ENCODE measurements at places on chromosomes 1 and 21. TPM values are rescaled to one million over a fixed set of nuclear protein-coding genes. Genes with fewer than 3 reads are reported as not detected.

DNA sequence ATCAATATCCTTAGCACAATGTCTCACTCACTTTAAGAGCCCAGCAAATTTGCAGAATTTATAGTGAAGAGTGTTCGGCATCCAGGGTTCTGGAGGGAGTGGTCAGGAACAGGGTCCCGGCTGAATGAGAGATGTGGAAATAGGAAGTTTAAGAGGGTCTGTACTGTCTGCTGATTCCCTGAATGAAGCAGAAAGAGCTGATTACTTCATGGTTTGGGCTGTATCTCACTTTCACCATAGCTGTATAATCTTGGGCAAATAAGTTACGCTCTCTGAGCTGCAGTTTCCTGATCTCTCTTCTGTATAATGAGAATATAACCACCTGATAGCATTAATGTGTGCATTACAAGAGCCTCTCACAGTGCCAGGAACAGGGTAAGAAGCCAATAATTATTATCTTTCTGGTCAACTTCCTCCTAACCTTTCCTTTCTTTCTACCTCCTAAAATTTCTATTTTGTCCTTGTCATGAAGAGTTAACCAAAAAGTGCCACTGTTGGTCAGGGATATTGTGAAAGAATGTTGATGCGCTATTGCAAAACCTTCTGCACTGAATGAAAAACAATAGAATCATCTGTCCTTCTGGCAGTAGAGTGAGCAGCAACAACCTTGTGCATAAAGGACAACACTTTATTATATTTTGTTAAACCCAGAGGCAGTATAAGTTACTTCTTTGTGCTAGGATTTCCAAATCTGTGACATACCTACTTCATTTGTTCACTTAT lies 14.7 kb upstream of the PTGFR start:
- no peaks in the 10 kb centered on the region for H3K27me3 ChIP-seq
- H3K4me3 ChIP-seq: no peak overlapping the region
- H3K36me3 ChIP-seq: no peaks in the 10 kb centered on the region

TFF3 gene
- total RNA-seq: 0.74 TPM

OR6N1 gene
- not detected for total RNA-seq

TFF2 gene
- not detected for total RNA-seq

DNA sequence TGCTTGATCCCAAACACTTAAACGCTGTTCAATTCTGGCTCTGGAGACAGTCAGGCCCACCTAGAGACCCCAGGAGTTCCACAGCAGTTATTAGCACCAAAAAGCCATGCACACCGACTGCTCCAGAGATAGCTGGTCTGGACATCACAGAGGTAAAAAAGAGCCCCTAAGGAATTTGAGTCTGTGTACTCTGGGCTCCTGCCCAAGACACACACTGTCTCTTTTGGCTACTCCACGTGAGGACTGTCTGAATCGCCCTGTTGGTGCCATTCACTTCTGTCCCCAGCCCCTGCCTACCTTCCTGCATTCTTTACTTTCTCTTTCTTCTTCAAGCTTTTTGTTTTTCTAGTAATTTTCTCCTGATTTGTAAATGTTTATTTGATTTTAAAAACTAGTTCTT lies 197.4 kb downstream of the ADGRL2 start:
- H3K36me3 ChIP-seq: no peaks in the 10 kb centered on the region
- no peaks in the 10 kb centered on the region for H3K4me1 ChIP-seq
- no peak for DNase-seq
- H3K27ac ChIP-seq: no peak overlapping the region
- no peak overlapping the region for H3K4me3 ChIP-seq

DNA sequence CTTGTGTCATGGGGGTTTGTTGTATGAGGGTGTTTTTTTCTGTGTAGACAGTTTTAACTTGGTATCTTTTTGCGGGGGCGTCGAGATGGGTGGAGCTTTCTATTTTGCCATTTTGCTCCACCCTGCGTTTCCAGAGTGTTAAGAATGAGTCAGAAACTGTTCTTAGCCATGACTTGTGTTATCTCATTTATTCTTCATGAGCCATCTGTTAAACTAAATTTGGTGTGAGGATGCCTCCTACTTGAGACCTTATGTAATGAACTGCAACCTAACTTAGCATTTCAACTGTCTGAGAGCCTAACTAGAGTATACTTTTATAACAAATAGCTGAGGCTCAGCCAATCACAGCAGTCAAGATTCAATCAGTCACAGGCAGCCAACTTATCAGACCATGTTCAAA lies 1873.5 kb downstream of the NCAM2 start:
- no peak overlapping the region for H3K4me3 ChIP-seq
- no peaks in the 10 kb centered on the region for H3K27me3 ChIP-seq
- DNase-seq: no peak

S100A14 gene
- total RNA-seq: 0.54 TPM

GRCh38 chr1:7299329-7299799 lies 471.7 kb upstream of the VAMP3 start:
- peaks cover 2% of the 10 kb centered on the region for H3K27me3 ChIP-seq
- no peaks in the 10 kb centered on the region for H3K4me1 ChIP-seq
- H3K36me3 ChIP-seq: no peaks in the 10 kb centered on the region

DNA sequence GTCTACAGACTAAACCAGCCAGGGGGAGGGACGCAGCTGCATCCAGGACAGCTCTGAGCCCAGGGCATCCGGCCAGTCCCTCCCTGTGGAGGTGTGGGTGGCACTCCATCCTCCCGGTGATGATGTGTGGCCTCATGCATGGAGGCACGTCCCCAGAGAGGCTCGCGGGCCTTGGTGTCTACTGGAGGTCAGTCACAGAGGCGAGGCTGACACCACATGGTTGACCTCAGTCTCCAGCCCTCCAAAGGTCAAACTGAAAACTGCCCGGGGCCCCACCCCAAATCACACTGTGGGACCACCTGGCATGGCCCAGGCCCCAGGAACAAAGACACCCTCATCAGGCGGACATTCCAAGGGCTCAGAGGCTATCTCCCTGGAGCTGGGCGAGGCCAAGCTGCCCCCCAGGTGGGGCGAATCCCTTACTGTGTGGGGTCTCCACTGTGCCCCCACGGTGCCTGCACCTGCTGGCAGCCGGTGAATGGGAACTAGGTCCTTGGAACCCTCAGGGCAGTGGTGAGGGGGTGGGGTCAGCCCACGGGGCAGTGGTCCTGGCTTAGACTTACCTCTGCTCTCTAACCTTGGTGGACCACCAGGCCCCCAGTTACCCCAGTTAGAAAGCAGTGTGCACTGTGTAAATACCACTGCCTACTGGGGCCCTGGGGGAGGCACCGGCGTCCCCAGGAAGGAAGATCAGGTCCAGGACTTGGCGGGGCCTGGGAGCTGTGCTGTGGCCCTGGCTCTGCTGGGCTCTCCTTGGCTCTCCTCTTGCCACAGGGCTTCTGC lies 49.1 kb downstream of the TRPM2 start:
- DNase-seq: no peak
- H3K36me3 ChIP-seq: no peaks in the 10 kb centered on the region
- H3K27me3 ChIP-seq: no peaks in the 10 kb centered on the region
- H3K4me1 ChIP-seq: no peaks in the 10 kb centered on the region
- H3K4me3 ChIP-seq: no peak overlapping the region

- H3K4me1 ChIP-seq: no peaks in the 10 kb centered on the region
- H3K36me3 ChIP-seq: no peaks in the 10 kb centered on the region
- no peak for DNase-seq
- no peaks in the 10 kb centered on the region for H3K27me3 ChIP-seq
These were observed 1293.4 kb upstream of the NCAM2 start for GRCh38 chr21:19704832-19705231.

- H3K27me3 ChIP-seq: no peaks in the 10 kb centered on the region
- no peak overlapping the region for H3K27ac ChIP-seq
- no peaks in the 10 kb centered on the region for H3K36me3 ChIP-seq
- DNase-seq: no peak
These were observed 119.0 kb upstream of the NFIA start for GRCh38 chr1:60963167-60963940.

- H3K4me3 ChIP-seq: no peak overlapping the region
- H3K36me3 ChIP-seq: peaks cover 5% of the 10 kb centered on the region
- no peak overlapping the region for H3K27ac ChIP-seq
- no peak for DNase-seq
- H3K4me1 ChIP-seq: peaks cover 20% of the 10 kb centered on the region
These were observed 8.9 kb downstream of the SKI start for GRCh38 chr1:2236695-2237677.

- no peak overlapping the region for H3K27ac ChIP-seq
- no peak for DNase-seq
- peaks cover 3% of the 10 kb centered on the region for H3K4me1 ChIP-seq
- H3K4me3 ChIP-seq: no peak overlapping the region
- H3K27me3 ChIP-seq: peaks cover 3% of the 10 kb centered on the region
These were observed 95.0 kb downstream of the VWA5B1 start for GRCh38 chr1:20385630-20386029.

GRCh38 chr1:223827193-223827663 lies 18.5 kb downstream of the TP53BP2 start:
- no peak overlapping the region for H3K4me3 ChIP-seq
- H3K36me3 ChIP-seq: no peaks in the 10 kb centered on the region
- no peak for DNase-seq
- no peak overlapping the region for H3K27ac ChIP-seq
- H3K4me1 ChIP-seq: no peaks in the 10 kb centered on the region

DISP3 gene
- total RNA-seq: 0.18 TPM

DNA sequence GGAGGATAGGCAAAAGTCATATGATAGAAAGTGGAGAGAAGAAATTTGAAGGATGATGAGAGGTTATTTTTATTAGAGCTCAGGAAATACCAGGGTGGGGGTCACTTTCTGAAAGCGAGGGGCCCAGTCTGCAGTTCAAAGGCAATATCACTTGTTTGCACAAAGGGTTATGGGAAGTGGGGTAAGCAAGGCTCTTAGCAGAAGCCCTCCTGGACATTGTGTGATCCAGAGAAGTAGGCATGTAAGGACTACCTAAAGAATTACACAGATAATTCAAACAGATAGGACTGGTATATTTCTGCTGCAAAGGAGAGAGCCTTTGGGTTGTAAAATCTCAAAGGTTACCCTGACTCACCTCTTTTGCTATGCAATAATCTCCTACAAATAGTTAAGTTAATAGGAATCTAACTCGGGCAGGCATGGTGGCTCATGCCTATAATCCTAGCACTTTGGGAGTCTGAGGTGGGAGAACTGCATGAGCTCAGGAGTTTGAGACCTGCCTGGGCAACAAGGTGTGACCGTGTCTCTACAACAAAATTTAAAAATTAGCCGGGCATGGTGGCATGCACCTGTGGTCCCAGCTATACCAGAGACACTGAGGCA lies 25.2 kb upstream of the PRRC2C start:
- H3K27me3 ChIP-seq: 0 out of 2 replicates have a peak, but pooled peaks cover 3% of the 10 kb centered on the region
- no peaks in the 10 kb centered on the region for H3K4me1 ChIP-seq
- H3K4me3 ChIP-seq: no peak overlapping the region
- DNase-seq: no peak

GCSAML gene
- not detected for total RNA-seq

DNA sequence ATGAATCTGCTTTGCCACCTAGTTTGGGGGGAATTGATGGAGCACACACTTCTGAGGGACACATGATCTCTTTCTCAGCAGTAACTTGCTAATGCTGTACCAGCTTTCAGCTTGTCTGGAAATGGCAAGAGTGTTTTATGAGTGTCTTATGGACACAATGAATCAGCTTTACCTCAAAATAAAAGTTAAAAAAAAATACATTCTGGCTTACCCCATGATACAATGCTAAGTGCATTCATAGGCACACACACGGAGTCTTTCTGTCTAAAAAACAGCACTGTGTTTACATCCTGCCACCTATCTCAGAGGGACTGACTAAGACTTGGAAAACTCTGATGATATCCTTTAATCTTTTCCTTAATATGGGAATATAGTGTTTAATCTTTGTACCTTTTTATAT lies 455.5 kb upstream of the ADAMTS5 start:
- H3K4me1 ChIP-seq: no peaks in the 10 kb centered on the region
- H3K27ac ChIP-seq: no peak overlapping the region
- no peaks in the 10 kb centered on the region for H3K36me3 ChIP-seq
- H3K27me3 ChIP-seq: no peaks in the 10 kb centered on the region
- H3K4me3 ChIP-seq: no peak overlapping the region

HSF2BP gene
- total RNA-seq: 0.48 TPM

DNA sequence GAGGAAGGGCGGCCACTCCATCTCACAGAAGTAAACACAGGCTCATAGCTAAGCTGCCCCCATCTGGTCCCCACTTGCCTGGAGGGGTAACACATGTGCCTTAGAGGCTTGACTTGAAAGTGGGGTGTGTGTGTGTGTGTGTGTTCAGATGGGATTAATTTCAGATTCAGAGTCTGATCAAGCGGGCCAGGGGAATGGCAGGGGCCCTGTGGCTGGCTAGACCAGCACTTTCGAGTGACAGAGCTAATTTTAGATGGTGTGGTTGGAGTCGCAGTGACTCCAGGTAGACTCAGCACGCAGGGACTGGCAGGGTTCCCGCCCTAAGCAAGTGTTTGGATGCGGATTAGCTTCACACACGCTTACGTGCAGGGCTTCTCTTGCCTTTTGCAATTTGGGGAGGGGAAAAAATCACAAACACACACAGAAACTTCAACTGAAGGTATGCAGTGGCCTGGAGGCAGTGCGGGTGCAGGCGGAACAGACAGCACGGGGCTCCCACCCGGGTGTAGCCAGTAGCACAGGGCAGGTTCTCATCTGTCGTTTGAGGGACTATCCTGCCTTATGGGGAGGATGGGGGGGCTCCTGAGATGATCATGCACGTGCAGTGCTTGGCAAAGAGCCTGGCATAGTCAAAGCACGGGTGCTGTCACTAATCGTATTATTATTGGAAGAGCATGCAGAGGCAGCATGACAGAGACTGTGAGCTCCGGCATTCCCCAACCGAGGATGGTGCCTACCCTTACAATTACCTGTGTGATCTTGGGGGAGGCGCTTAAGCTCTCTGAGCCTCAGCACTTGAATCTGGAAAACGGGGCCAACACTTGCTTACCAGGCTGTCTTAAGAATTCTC lies 1.3 kb downstream of the EDN2 start:
- DNase-seq: no peak
- H3K4me1 ChIP-seq: peaks cover 40% of the 10 kb centered on the region
- H3K27me3 ChIP-seq: no peaks in the 10 kb centered on the region
- no peak overlapping the region for H3K4me3 ChIP-seq

DNA sequence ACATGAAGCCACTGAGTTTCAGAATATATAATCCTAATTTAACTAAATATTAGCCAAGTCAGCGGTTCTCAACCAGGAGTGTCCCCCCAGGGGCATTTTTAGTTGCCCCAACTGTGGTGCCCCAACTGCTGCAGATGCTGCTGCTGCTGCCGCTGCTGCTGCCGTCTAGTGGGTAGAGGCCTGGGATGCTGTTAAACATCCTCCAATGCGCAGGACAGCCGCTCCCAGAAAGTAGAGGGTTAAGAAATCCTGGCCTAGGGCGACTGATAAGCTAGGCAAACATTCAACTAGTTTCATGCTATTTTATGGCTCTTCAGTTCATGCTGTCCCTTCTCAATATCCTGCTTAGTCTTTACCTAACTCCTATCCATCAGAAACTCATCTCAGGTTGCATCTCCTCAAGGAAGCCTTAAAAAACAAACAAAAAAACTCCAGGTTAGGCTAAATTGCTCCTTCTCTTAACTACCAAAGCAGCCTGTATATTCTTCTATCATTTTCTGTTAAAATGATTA lies 9.9 kb upstream of the DCAF6 start:
- H3K36me3 ChIP-seq: no peaks in the 10 kb centered on the region
- no peak overlapping the region for H3K27ac ChIP-seq
- no peak for DNase-seq
- peaks cover 5% of the 10 kb centered on the region for H3K4me1 ChIP-seq
- no peaks in the 10 kb centered on the region for H3K27me3 ChIP-seq
- no peak overlapping the region for H3K4me3 ChIP-seq

- DNase-seq: peak; percentile 8
- no peak overlapping the region for H3K27ac ChIP-seq
- H3K36me3 ChIP-seq: no peaks in the 10 kb centered on the region
These were observed 33.6 kb downstream of the SPAG17 start for GRCh38 chr1:118151312-118151937.

Measured in GM12878 (cell line).